ENCODE measurements at places on chromosomes 16 and 17. TPM values are rescaled to one million over a fixed set of nuclear protein-coding genes. Genes with fewer than 3 reads are reported as not detected.

The KRT24 gene
- total RNA-seq: not detected

The BRICD5 gene
- 6.1 TPM for total RNA-seq

The PIMREG gene
- total RNA-seq: not detected

- DNase-seq: no peak
Measured at GRCh38 chr17:64165347-64165746, 35.4 kb upstream of the ERN1 start.

GRCh38 chr16:75703306-75703705, 2.0 kb upstream of the DUXB start:
- DNase-seq: no peak

- DNase-seq: peak; percentile 62
Measured at GRCh38 chr17:57243171-57243622, 13.1 kb upstream of the MSI2 start.

DNA sequence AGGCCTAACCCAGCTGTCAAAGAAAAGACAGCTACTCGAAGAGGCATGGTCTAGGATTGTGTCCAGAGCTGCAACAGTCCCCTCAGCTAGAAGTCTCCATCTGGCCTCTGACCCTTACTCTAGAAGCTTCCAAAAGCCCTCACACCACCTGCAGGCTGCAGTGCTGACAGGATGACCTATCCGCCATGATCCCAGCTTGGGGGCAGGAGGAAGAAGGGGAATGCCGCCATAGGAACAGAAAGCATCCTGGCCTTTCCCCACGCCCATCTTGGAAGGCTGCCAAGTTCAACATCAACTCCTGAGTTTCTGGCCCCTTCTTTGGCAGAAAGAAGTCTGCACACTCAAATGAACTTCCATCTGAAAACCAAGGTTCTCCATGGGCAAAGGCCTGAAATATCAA, 3.1 kb upstream of the KRT36 start:
- no peak for DNase-seq

GRCh38 chr17:76038050-76038449, 10.9 kb upstream of the EVPL start:
- no peak for DNase-seq

DNA sequence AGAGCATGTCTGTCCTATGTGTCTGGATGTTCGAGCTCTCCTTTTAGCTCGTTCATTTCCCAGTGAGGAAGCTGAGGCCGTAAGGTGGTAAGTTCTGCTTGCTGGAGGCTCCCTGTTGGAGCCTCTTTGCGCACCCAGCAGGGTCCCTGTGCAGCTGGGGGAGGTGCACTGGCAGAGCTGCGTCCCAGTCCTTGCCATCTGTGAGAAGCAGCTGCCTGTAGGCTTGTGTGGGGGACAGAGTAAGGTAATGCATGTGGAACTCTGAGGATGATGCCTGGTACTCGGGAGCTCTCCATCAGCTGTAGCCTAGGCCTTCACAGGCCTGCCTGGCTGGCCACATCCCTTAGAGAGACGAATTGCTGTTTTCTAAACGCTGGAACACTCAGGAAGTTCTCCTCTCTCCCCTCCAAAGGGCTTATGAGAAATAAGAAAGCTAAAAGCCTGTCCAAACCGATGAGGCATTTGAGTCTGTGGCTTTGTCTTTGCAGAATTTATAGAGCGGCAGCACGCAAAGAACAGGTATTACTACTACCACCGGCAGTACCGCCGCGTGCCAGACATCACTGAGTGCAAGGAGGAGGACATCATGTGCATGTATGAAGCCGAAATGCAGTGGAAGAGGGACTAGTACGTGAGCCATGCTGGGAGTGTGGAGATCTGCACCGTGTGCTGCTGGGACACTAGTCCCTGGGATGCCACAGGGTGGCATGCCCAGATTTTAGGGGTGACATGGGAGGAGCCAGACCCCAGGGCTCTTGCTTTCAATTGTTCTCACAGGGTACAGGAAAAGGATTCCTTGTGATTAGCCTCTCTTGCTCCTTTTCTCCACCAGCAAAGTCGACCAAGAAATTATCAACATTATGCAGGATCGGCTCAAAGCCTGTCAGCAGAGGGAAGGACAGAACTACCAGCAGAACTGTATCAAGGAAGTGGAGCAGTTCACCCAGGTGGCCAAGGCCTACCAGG, 1.6 kb downstream of the NDUFB10 start:
- peak; percentile 48 for DNase-seq

DNA sequence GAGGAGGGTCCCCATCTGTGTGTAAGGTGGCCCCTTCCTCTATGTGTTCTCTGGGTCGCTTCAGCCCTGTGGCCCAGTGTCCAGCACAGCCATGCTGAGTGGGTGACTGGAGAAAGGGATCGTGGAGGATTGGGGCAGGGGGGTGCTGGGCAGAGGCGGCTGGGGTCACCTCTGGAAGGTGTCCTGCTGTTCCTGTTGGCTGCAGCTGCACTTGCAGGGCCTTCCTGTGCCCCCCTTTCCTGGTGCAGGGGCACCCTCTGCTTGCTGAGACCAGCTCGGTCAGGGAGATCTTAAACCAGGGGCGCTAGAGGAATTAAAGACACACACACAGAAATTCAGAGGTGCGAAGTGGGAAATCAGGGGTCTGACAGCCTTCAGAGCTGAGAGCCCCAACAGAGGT, 11.1 kb downstream of the IL32 start:
- DNase-seq: no peak

GRCh38 chr16:51107742-51108141, 43.3 kb downstream of the SALL1 start:
- DNase-seq: no peak
